ENCODE measurements at places on chromosomes 5 and 9.

DNA sequence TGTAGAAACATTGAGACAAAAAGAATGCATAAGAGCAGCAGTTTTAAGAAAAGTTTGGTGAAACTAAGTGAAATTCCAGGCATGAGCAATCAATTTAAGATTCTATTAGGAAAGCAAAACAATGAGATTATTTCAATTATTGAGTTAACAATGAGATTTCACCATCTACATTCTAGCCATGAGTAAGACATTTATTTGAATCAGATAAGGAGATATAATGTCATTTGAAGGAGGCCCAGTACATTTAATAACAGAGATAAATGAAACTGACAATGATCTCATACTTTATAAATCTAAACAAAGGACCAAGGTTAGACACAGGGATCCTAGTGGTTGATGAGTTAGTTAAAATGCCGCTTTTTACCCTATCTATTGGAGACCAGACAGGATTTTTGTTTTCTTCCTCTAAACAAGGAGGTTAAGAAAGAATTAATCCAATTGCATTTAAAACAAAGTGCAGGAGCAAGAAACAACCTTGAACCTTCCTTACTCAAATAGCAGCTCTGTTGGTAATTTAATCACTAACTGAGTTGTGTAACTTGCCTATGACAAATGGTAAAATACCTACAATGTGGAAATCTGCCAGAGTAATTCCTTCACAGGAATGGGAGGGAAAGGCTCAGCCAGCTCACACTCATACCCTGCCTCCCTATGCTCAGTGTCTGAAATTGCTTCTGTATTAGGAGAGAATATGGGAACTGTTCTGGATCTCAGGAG, 103.5 kb upstream of the NR3C1 start:
- DNase-seq = no peak

GRCh38 chr9:80550181-80550580, 978.4 kb downstream of the TLE4 start:
- DNase-seq = no peak

GRCh38 chr5:164722702-164723101, 1217.3 kb downstream of the MAT2B start:
- no peak for DNase-seq

- no peak for DNase-seq
Measured at GRCh38 chr5:124330595-124331220, 415.7 kb downstream of the ZNF608 start.

DNA sequence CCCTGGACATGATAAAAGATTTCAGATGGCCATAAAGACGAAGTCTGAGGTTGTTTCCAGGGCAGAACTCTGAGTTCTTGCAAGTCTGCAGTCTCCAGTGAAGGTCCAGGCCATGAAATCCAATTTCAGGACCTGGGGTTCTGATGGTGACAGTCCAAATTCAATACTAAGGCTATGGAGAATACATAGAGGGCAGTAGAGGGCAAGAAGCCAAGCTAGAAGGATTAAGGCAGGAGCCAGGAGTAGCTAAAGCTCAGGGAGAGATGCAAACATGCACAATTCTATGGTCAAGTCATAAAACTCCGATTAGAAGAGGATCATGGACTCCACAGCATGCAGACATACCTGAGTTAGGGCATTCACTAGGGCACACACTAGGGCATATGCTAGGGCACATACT, 11.4 kb downstream of the SLIT3 start:
- no peak for DNase-seq

DNA sequence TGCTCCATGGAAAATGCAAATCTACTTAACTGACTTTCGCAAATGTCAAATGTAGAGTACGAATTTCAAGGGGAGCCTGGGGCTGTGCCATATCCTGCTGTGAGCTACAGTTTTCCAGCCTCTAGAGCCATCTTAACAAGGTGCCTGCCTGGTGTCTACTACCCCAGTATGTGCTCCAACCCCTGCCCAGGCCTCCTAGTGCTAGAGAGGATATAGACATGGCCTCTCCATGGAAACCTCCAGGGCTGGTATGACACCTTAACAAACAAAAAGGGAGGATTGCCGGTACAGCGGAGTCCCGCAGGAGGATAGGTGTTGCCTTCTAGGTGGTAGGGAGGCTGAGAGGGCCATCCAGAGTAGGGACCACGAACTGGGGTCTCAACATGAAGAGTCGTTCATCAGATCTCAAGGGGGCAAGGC, 13.6 kb upstream of the IL3 start:
- no peak for DNase-seq

DNA sequence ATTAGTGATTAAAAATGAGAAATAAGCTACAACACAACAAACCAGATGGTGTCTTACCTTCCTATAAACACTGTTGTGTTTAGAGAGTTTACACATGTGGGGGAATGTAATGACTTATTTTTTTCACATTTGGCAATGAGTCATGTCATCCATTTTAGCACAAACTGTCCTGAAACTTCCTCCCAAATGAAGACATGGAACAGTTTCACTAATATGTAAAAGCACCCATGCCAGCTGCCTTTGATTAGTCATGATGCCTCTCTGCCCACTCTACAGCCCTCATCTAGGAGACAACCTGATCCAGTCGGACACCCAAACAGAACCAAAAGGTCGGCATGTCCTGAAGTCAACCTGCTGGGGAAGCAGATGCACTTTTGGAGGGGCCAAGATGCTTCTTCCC, 98.2 kb downstream of the SEMA5A start:
- DNase-seq = no peak

GRCh38 chr5:76544268-76544926, 78.8 kb downstream of the F2RL2 start:
- no peak for DNase-seq

- no peak for DNase-seq
Measured at GRCh38 chr9:19119801-19120440, 7.4 kb downstream of the PLIN2 start.

Measured in hypothalamus (tissue), 51 donors.